ENCODE measurements at places on chromosomes 11 and 22.

- DNase-seq, result no peak
Observed at GRCh38 chr11:64039012-64039665, 3.4 kb downstream of the FLRT1 start.

DNA sequence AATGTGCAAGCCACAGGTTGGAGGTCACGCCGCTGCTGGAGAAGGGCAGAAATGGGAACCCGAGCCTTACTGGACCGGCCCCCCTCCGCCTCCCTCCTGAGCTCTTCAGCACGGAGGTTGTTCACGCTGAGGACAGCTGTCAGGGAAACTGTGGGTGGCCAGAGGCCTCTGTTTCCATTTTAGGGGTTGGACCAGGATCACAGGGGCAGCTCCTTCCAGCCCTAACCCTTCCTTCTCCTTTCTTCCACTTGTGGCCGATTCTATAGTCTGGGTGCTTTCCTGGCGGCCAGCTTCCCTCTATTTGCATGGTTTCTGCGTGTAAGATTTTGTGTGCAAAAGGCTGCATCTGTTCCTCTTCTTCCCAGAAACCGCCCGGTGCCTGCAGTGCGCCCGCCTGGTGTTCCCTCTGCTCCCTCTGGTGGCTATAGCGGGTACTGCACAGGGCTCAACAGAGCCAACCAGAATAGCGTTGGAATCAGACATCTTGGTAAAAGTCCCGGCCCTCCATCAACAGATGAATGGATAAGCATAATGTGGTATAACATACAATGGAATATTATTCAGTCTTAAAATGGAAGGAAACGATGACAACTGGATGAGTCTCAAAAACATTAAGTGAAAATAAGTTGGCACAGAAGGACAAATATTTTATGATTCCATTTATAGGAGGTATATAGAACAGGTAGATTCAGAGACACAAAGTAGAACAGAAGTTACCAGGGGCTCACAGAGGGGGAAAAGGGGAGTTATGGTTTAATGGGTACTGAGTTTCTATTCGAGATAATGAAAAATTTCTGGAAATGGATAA is 8.4 kb upstream of the SLC22A8 start:
- DNase-seq, result no peak

- no peak for DNase-seq
Observed at GRCh38 chr11:35105319-35106079, 33.5 kb upstream of the CD44 start.

DNA sequence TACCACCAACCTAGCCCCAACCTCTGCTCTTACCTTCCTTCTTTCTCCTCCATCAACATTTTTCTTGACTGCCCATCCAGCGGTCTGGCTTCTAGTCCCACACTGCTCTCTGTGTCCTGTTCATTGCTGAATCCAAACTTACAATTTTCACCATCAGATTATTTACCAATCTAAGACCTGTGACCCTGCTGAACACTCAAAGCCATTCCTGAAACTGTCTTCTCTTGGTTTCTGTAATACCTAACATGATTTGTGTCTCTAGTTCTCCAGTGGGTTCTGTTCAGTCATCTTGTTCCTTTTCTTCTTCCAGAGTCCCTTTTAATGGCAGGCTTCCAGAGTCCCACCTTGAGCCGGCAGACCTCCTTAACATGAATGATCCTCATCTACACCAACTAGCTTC is 24.1 kb downstream of the RRAS2 start:
- no peak for DNase-seq

DNA sequence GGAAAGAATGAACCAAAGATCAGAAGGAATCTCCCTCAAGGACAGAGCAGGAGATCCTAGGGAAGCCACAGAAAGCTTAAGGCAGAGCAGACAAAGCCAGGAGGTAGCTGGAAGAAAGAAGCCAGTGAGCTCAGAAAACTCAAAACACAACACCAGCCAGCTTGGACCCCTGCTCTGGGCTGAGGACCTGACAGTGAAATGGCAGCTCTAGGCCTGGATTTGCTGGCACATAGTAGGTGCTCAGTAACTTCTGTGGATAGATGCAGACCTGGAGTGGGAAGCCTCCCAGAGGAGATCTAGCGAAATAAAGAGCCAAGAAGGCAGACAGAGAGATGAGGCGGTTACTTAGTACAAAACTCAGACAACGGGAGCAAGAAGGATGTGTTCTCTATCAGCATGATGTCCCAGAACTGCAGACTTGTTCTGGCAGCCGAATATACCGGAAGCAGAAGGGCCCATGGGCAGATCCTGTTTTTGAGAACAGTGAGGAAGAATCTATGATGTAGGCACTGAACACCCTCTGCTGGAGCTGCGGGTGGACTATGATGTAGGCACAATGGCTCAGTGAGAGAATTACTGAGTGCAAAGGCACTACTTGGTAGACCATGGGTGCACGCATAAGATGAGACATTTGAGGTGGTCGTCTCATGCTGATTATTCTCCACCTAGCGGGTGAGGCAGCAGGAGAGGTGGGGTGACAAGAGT is 4.8 kb downstream of the ROBO4 start:
- DNase-seq, result no peak

GRCh38 chr11:104917271-104918112 is 19.2 kb upstream of the CASP12 start:
- no peak for DNase-seq

GRCh38 chr11:88849368-88849767 is 216.4 kb downstream of the GRM5 start:
- DNase-seq, result no peak

DNA sequence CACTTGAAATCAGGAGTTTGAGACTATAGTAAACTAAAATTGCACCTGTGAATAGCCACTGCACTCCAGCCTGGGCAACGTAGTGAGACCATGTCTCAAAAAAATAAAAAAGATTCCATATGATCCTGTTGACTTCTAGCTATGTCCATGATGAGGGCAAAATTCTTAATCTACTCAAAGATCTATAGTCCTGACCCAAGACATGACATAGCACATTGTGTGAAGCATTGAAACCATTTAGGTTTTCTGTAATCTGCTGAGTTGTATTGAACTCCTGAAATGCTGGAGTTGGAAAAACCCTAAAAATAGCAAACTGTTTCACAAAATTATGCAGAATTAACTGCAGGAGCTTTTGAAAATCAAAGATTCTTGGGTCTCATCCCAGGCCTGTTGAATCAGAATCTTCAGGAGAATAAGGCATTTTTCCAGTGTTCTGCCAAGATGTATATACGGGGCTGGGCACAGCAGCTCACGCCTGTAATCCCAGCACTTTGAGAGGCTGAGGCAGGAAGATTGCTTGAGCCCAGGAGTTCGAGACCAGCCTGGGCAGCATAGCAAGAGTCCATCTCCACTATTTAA is 29.8 kb upstream of the LDHA start:
- DNase-seq, result no peak

GRCh38 chr11:65660038-65660437 is 2.7 kb downstream of the RELA start:
- no peak for DNase-seq

- no peak for DNase-seq
Observed at GRCh38 chr22:24753914-24754313, 20.6 kb downstream of the PIWIL3 start.

DNA sequence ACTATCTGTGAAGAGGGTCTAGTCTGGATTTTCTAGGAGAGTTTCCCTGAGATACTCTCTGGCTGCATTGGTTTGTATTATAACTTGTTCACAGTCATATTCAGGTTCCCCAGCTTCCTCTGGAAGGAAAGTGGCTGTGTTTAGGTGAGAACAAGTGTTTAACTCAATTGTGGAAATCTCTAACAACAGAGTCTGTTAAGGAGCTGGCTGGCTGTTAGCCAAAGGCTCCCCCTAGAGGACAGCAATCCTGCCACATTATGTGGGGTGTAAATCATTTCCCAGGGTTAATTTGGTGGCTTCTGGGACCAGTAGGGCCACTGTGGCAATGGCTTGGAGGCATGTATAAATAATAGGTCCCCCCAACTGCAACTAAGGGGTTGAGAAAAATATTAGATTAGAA is 18.4 kb downstream of the MS4A6E start:
- no peak for DNase-seq

DNA sequence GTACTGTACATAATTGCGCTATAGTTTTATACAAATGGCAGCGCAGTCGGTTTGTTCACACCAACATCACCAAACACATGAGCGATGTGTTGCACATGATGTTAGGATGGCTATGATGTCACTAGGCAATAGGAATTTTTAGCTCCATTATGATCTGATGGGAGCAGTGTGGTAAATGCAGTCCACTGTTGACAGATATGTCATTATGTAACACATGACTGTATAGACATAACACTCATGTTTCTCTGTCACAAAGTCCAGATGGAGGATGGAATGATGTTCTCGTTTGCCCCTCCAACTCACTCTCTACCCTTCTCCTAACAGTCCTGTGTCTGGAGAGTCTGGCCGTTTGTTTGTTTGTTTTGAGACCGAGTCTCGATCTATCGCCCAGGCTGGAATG is 288.5 kb downstream of the LARGE1 start:
- DNase-seq, result no peak

DNA sequence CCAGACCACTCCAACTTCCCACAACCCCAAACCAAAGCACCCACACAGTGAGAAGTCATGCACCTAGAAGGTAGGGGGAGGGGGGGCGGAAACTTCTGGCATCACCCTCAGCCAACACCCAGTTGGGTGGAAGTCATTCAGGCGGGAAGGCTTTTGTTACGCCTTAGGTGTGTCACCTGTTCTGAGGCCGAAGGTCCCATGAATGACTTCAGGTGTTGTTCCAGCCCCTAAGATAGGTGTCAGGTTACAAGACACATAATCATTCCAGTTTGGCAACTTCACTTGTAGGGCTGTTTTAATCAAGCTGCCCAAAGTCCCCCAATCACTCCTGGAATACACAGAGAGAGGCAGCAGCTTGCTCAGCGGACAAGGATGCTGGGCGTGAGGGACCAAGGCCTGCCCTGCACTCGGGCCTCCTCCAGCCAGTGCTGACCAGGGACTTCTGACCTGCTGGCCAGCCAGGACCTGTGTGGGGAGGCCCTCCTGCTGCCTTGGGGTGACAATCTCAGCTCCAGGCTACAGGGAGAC is at the start of gene TMPRSS4:
TSS of gene TMPRSS4 (plus strand) at position 325 of the 528 bp plus-strand sequence. CDS start 225 bp downstream, outside the sequence.
- DNase-seq, result no peak

- DNase-seq, result no peak
Observed at GRCh38 chr11:1779806-1780699, 16.3 kb upstream of the CTSD start.

DNA sequence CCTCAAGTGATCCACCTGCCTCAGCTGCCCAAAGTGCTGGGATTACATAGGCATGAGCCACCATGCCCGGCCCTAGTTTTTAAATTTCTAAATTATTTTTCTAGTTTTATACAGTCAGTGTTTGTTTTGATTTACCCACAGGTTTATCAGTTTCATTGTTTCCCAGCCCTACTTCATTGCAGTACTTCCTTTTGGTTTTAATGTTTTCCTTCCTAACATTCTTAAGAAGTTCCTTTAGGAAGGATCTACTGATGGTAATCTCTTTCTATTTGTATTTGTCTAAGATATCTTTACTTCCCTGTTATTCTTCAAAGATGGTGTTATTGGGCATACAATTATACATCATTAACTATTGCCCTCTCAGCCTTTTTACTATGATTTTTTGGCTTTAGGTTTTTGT is 4.9 kb upstream of the EXT2 start:
- DNase-seq, result no peak

GRCh38 chr11:123200264-123200663 is 5.2 kb upstream of the CLMP start:
- no peak for DNase-seq

DNA sequence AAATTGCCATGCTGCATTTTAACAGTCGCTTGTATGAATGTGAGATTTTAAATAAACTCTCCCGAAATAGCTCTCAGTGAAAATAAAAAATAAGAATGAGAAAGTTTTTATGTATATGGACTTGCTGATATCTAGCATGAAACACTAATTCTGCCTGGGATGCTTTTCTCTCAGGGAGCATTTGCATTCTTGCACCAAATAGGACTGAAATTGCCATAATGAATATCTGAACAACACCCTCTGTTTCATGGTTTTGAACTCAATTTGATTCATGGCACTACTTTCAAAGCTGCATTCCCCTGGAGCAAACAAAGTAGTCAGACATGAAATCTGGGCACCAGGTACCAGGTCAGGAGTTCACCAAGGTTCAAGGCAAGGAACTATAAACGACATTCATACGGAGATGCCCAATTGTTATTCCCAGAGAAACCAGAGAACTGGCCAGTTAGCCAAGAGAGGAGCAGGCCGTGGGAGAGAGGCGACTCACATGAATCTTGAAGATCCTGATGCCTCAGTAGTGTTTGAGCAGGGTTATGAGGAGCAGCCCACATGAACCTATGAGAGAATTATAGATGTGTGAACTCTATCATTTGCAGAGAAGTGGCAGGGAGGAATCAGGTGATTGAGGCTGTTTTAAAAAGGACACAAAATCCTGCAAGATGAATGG is 270.6 kb upstream of the ZC3H12C start:
- DNase-seq, result no peak

- no peak for DNase-seq
Observed at GRCh38 chr11:27281740-27282590, 81.0 kb downstream of the CCDC34 start.

GRCh38 chr11:1395773-1396374 is 6.1 kb downstream of the BRSK2 start:
- DNase-seq, result no peak

- DNase-seq, result peak; percentile 8
Observed at GRCh38 chr11:62905927-62906531, 15.1 kb downstream of the CHRM1 start.

DNA sequence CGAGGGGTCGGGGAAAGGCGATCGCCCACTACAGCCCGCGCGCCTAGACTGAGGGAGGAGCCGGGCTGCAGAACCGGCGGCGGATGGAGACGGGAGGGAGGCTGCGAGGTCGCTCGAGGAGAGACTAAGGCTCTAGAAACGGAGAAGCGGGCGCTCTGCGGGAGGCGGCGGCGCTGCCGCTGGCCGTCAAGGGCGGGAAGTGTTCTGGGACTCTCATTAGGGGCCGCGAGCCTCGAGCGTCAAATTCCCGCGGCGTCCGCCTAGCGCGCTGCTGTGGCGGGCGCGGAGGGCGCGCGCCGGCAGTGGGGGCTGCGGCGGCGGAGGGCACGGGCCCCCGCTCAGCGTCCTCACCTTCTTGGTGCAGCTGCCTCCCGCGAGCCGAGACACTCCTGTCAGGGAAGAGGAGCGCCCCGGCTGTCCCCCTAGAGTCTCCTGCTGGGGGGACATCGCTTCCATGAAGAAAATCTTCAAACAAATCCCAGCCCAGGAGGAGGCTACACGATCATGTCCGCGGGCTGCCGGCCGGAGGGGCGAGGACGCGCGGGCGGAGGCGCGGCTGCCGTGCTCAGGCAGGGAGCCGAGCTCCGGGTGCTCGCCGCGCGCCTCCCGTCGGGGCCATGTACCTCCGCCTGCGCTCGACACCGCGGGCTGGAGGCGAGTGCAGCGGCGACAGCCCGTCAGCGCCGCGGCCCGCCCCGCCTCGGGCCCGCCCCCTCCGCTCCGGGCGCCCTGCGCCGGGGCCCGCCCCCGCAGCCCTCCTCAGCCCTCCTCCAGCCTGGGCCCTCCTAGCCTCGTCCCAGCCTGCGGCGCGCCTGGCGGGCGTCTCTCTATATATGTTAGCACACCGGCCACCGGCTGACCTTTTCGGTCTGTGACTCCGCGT is at the start of gene ARHGAP20:
TSS of gene ARHGAP20 (minus strand) at position 662 of the 883 bp plus-strand sequence. CDS start at position 456, 206 bp downstream.
- no peak for DNase-seq

DNA sequence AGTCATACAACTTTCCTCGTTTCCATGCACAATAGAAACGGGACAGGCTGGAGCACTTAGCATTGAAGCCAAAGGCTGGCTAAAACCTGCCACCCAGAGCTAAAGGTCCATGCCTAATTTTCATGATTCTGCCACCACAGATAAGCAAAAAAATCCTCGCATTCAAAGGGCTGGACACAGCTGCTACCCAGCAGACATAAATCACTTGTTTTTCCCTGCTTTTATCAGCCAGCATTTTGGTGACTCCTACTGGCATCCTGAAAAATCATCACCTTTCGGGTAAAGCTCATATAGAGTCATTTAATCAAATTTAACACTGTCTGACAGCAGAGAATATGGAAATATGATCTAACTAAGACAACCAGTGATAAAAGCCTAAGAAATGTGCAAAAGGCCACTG is 37.9 kb downstream of the ALG9 start:
- DNase-seq, result no peak

All from NCI-H187 treated with DMSO at 0.1 percent for 48 hours (cell line).